ENCODE measurements at places on chromosomes 16 and 17. TPM values are rescaled to one million over a fixed set of nuclear protein-coding genes. Genes with fewer than 3 reads are reported as not detected.

HOXB6 gene
- 64.8 TPM for total RNA-seq

CDT1 gene
- 160 TPM for total RNA-seq

CUEDC1 gene
- 60.2 TPM for total RNA-seq

TBC1D28 gene
- total RNA-seq = not detected

NXPH3 gene
- total RNA-seq = 0.10 TPM

CFAP20 gene
- total RNA-seq = 59.7 TPM

GRCh38 chr16:10940501-10941079 lies 1.7 kb downstream of the DEXI start:
- DNase-seq = no peak

DNA sequence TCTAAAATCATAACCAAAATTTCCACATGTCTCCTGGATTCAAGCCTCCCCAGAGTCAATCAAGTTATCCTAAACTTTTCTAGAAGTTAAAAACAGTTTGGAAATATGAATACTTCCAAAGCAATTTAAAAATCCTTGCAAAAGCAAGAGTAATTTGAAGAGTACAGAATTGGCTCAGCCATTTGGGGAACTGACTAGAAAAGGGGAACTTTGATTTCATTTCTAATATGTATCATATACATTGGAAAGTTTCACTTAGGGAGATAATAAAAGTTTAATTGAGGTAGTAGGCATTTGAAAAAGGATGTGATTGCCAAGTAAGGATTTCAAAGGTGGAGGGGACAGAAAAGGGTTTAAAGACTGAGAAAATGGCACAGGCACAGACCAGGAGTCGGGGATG lies 9.0 kb upstream of the SLFN12L start:
- no peak for DNase-seq

DNA sequence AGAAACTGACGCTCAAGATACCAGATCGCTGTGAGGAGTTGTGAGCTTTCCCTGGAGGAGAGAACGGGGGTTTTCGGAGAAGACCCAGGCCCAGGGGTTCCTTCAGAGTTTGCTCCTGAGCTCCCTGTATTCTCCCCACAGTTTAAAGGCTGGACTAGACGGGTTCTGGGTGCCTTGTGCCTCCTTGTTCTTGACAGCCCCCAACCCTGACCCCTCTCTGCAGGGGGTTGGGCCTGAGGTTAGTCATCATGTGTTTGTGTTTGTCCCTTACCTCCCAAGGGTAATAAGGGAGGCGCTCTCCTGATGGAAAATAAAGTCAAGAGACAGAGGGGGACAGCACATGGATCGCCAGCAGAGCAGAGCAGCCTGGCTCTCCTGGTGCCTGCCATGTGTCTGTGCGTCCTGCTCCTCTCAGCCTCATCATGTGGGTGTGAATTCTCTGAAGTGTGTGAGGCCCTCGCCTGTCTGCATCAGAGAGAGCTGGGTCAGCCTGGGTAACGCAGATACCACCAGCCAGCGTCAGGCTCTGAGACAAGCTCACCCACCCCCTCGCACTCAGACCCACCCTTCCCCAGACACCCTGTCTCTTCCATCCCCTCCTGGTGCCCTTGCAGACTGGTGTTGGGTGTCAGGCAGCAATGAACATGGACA lies 8.7 kb downstream of the HEXIM2 start:
- DNase-seq = no peak

DNA sequence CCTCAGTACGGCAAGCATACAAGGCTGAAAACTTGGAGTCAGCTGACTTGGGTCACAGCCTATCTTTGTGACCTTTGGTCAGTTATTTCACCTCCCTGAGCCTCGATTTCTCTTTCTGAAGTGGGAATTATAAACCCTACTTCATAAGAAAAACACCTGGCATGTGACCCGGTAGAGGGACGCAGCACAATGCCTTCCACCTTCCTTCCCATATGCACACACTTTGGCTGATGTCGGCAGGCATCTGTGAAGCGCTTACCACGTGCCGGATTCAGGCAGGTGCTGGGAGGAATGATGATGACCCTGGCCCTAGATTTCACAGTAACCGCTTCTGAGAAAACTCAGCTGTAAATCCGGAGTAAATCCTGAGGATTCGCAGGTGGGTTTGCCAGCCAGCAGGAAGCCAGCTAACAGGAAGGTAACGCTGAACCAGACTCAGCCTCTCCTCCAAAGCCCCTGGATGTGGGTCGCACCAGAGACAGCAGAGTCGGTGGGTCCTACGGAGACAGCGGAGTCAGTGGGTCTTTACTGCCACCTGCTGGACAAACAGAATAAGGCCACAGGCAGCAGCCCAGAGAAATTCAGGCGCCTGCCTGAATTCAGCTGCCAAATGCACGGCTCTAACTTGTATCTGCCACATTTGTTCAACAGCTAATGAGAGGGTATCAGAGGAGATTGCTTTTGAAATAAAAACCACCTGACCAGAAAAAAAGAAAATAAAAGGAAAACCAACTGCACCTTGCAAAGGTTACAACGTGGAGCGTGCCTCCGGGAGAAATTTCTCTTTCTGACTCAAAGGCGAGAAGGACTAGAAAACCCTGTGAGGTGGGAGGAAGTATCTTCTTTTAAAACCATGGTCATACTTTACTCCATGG lies 16.6 kb downstream of the COPRS start:
- DNase-seq = peak; percentile 27

- no peak for DNase-seq
Measured at GRCh38 chr16:87855852-87856715, 13.2 kb downstream of the SLC7A5 start.

DNA sequence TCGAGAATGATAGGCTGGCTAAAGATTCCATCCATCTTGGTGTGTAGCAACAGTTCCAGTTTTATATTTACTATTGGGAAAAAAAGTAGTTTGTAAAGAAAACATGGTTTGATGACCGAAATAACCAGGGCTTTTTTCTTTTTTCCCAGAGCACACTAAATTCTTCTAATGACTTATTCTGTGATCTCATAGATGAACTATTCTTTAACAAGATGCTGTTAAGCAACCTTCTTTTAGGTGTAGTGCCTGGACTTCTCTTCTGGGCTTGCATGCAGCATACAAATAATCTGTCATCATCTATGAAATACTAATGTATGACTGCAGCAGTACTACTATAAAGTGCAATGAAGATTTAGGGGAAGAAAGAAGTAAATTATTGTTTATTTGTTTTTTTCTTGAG lies 11.0 kb upstream of the CAPNS2 start:
- no peak for DNase-seq

GRCh38 chr17:32111141-32111771 lies 31.0 kb upstream of the RHOT1 start:
- DNase-seq = no peak

DNA sequence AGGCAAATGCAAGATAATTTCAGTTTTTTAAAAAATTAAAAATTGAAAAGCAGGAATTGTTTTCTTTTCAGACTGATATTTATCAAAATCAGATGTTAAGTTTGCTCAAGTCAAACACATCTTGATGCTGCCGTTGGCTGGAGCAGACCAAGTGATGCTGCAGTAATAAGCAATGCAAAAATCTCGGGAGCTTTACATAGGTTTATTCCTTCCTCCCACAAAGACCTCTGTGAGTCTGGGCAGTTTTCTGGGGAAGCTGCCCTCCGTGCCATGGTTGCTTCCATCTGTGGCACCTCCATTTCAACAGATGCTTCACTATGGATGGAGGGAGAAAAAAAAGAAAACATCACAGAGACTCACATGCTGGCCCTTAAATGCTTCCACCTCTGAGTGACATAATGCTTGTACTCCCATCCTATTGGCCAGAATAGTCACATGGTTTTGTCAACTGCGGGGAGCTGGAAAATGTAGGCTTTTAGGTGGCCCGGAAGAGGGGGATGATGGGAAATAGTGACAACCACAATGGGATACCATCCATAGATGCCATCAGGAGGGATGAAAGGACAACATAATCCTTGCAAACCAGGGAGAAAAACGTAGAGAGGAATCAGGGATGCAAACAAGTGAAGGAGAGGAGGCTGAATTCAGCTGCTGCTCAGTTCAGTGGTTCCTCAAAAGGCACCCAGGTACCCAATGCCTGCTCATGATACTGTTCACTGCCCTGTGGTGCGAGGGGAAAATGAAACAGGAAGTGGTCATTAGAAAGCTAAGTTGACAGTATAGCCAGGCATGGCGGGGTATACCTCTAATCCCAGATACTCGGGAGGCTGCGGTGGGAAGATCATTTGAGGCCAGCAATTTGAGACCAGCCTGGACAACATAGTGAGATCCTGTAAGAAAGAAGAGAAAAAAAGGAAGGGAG lies 13.5 kb upstream of the ERCC4 start:
- no peak for DNase-seq

GRCh38 chr16:48862087-48862532 lies 252.1 kb upstream of the N4BP1 start:
- DNase-seq = peak; percentile 7

GRCh38 chr17:77863814-77864161 lies 94.7 kb upstream of the TNRC6C start:
- no peak for DNase-seq

GRCh38 chr17:28327709-28328108 lies 7.6 kb downstream of the IFT20 start:
- DNase-seq = no peak

DNA sequence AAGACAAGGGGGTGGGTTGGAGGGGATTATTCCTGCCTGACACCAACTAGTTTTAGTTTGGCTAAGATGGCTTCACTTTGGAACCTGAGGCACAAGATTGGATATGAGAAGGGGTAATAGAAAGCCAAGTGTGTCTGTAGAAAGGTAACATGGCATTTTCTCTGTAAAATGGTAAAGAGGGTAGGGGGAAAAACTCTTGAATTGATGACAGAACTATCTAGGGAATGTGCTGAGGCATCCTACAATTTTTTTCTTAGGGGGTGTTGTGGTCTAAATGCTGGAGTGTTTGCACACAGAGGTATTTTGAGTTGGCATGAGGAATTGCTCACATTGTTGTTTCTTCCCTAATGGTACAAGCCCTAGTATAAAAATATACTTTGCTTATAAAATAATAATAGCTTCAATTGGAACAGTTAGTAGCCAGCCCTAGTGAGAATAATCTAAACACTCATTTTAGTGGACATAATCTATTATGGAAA lies 25.8 kb downstream of the YPEL2 start:
- no peak for DNase-seq

DNA sequence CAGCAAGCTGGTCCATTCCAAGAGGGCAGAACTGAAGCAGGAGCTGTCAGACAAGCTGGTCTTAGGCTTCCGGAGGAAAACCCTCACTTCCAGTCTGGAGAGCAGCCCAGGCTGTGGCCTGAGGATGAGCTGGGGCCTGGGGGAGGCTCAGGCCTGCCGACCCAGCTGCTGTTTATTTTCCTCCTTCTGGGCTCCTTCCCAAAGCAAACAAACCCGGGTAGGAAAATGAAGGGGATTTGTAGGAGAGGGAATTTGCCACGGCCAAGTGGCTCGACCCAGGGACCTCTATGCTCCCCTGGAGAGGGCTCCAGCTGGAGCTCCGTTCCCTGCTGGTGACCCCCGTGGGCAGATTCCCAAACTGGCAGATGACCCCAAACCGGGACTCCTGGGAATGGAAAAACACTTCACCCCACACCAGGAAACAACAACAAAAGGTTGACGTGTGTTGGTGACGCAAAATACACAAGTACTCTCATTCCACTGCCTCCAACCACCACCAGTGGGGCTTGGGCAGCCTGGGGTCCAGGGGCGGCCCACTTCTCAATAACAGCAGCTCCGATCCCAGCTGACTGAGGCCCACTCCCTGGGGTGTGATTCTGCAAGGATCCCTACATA lies 8.8 kb downstream of the JUP start:
- DNase-seq = no peak

DNA sequence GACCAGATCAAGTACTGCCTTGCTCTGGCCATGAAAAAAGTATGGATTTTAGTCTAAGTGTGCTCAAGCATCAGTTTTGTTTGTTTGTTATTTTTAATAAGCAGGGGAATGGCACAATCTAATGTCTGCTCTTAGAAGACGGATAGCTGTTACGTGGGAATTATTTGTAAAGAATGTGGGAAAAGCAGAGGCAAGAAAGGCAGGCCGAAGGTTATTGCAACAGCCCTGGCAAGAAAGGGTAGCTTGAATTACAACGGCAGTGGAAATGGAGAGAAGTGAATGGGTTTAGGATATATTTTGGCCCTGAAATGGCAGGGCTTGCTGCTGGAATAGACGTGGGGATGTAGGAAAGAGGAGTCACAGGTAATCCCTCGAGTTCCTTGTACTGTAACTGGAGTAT lies 987 bp upstream of the HASPIN start:
- no peak for DNase-seq

GRCh38 chr17:18185832-18186626 lies 2.4 kb downstream of the ALKBH5 start:
- no peak for DNase-seq

DNA sequence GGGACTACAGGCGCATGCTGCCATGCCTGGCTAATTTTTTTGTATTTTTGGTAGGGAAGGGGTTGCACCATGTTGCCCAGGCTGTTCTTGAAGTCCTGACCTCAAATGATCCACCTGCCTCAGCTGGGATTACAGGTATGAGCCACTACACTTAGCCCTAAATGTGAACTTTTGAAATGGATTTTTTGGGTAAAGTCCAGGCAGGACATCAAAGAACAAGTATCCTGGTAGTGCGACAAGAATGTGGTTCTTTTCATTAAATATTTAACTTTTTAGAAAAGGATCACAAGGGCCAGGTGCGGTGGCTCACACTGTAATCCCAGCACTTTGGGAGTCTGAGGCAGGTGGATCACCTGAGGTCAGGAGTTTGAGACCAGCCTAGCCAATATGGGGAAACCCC lies 15.3 kb upstream of the NBR1 start:
- DNase-seq = no peak

All from HCT116 (cell line).